ENCODE measurements at places on chromosomes 2 and 18.

GRCh38 chr18:45056926-45057325 lies 376.2 kb downstream of the SETBP1 start:
- DNase-seq = no peak

DNA sequence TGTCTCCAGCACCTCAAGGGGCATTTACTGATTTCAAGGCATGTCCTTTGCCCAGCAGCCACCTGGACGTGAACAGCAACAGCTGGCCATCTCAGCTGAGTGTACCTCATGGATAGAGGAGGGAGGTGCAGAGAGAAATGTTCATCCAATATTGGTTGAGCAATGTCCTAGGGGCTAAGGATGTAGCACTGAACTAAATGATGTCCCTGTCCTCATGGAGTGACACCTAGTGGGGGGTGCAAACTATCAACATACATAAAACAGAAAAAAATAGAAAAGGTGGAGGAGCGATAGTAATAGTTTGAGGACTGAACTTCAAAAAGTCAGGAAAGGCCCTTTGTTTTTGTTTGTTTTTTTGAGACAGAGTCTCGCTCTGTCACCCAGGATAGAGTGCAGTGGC lies 4.8 kb upstream of the UGGT1 start:
- no peak for DNase-seq

DNA sequence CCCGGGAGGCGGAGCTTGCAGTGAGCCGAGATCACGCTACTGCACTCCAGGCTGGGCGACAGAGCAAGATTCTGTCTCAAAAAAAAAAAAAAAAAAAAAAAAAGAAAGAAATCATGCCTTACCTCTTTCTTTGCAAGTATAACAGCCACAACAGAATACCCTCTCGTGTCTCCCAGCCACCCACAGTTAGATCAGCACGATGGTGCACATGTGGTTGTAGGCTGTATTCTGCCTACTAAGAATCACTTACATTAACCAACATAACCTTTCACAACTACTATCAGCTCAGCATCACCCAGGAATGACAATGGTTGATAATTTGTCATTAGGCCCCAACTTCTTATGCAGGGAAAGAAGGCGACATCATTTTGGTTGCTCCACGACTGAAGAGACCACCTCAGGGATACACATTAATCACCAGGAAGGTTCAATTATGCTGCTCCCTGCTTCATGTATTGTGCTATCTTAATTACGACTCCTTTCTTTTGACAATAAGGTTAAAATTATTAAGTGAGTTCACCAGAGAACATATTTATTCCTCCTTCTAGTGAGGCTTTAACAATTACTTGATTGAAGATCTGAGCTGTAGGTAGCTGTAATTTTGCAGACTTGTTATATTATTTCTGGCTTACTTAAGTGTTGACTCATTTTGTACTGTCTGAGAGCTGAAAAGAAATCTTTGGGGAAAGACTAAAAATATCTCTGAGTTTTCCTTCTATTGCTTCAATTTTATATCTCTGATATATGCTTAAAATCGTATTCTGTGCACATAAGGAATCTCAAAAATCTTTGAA lies 120.1 kb downstream of the LRP1B start:
- DNase-seq = no peak

GRCh38 chr2:219684721-219685689 lies 57.6 kb downstream of the SLC4A3 start:
- DNase-seq = peak; percentile 59

- DNase-seq = peak; percentile 61
These were observed 29.9 kb downstream of the ANO7 start for GRCh38 chr2:241218131-241219029.

- no peak for DNase-seq
These were observed 8.3 kb downstream of the ZCCHC2 start for GRCh38 chr18:62531078-62531477.
